ENCODE measurements at places on chromosomes 13 and 19. TPM values are rescaled to one million over a fixed set of nuclear protein-coding genes. Genes with fewer than 3 reads are reported as not detected.

- DNase-seq, result no peak
Observed at GRCh38 chr13:112446347-112446861, 70.2 kb downstream of the SPACA7 start.

DNA sequence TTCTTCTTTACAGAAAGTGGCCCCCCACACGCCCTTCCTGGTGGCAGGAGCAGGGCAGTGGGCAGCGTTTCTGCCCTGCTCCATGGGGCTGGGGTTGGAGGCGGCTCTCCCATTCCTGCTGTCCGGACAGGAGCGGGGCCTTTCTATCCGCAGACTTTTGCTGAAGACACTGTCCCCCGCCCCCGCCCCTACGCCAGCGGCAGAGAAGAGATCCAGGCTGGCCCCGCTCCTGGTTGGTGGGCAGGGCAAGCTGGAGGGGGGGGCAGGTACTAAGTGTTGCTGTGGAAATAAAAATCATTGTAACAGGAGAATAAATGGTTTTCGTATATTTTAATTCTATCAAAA, 81.7 kb downstream of the ZNF429 start:
- no peak for DNase-seq

DNA sequence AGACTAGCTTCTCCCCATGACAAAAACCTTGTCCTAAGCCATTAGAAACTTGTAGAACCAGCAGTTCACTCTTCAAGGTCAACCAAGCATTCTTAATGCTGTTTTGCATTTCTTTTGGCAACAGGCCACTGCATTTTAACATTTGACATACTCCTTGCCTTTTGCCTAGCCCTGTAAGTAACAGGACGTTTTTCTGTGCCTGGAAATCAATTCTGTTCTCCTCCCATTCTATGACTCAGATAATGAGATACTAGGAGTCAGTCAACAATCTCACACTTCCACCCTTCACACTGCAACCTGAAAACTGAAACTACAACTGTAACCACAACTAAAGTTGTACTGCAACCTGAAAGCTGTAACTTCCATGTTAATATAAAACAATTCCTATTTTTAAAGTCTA, 268.7 kb downstream of the MZT1 start:
- DNase-seq, result no peak

- peak; percentile 68 for DNase-seq
Observed at GRCh38 chr19:42140125-42140754, 8.0 kb upstream of the POU2F2 start.

DNA sequence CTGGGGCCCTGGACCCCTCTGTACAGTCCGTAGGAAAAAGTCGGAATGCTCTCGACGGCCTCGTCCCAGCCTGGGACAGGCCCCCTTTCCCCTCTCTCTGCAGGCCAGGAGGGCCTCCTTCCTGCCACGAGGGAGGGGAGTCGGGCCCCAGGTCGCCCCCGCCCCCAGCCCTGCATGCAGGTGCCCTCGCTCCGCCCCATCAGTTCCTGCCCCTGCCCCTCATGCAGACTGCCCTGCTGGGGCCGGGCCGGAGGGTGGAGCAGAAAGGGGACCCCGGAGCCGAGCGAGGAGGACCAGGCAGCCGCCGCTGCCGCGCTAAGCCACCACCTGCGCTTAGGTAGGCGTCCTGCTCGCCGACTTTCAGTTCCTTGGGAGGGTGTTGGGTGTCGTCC, 7.3 kb downstream of the LYL1 start:
- no peak for DNase-seq

DNA sequence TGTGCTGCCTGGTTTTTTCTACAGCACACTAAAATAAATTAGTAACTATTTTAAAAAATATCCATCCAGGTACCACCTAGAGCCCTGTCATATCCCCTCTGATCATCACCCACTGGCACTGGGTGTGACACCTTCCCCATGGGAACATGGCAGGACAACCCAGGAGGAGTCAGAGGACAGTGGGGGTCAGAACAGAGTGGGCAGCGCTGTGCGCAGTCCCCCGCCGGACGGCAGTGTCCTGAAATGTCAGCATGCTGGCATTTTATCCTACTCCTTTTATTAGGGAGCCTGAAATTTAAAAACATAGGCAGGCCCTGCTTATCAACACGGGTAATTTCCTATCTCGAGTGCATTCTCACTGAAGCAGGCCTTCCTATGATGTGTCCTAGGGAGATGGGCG, 42.1 kb upstream of the GAS6 start:
- no peak for DNase-seq

DNA sequence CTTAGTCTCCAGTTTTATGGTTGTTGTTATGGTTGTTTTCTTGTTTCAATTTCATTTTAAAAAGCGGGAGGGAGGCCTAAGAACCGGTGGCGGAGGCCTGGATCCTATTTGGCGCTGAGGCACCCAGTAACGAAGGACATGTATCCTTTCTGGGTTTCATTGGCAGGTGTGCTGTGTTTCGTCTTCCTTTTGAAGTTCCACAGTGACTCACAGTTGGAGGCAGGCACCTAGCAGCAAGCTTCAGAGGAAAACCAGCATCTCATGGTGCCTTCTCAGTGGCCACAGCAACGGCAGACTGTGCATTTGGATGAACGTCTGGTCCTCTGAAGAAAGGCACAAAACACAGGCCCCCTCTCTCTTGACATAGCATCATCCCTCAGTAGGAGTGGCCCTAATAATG, 697.2 kb downstream of the EFNB2 start:
- no peak for DNase-seq

DNA sequence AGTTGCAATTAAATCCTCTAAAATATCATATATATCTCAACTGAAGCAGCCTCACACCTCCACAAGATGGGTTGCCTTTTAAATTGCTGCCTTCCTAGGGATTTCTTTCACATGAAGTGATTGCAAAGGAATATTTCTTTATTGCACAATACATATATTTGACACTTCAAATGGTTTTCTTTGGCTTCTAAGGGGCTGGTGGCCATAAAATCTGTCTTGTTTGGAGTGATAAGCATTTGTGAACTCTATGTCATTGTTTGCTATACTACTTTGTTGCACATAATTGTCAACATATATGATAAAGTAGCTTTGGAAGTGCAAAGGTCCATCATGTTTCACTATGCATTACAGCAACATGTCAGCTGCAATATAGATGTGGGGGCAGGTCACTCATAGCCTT, 2380.9 kb downstream of the PCDH9 start:
- no peak for DNase-seq

DNA sequence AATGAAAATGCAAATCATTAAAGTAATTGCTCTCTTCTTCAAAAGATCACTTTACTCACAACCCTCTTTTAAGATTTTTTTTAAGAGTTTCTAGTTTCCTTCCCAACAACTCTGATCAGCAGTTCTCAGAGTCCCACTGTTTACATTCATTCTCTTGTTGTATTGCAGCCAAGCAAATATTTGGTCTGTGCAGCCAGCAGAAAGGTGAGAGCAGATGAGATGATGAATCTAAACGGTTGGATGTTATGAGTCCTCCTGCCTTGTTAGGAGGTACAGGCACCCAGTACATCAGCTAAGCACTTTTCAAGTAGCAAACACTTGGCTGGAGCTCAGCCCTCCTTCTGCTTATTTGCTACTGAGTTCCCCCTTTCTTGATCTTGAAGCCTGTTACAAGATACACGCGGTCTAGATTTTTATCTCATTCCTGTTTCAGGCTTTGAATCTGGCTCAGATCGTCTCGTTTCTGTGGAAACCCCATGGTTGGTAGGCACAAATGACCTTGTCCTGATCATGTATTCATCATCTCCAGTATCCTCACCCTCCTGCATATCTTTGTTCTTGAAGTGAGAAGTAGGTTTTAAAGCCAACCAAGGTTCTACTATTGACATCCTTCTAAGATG, 300.7 kb downstream of the DCT start:
- DNase-seq, result no peak

- DNase-seq, result no peak
Observed at GRCh38 chr19:46787040-46787330, 1.4 kb downstream of the SLC1A5 start.

- DNase-seq, result no peak
Observed at GRCh38 chr19:1109697-1110671, 6.2 kb downstream of the GPX4 start.

- DNase-seq, result no peak
Observed at GRCh38 chr13:103694033-103694432, 627.8 kb upstream of the SLC10A2 start.

GRCh38 chr19:2064395-2064787, 13.3 kb upstream of the MKNK2 start:
- DNase-seq, result no peak

DNA sequence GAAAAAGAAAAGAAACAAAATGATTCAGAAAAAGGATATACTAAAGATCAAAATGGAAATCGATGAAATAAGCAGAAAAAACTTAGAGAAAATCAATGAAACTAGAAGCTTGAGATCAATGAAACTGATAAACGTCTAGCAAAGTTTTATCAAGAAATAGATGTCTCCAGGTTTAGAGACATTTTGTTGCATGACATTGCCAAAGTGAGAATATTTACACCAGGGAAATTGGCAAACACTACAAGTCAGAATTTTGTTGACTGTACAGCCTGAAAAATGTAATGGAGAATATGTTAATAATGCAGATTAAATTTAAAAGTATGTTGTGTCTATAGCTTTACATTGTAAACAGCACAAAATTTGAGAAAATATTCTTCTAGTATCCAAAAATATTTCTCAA, 5.3 kb upstream of the ZNF599 start:
- no peak for DNase-seq

DNA sequence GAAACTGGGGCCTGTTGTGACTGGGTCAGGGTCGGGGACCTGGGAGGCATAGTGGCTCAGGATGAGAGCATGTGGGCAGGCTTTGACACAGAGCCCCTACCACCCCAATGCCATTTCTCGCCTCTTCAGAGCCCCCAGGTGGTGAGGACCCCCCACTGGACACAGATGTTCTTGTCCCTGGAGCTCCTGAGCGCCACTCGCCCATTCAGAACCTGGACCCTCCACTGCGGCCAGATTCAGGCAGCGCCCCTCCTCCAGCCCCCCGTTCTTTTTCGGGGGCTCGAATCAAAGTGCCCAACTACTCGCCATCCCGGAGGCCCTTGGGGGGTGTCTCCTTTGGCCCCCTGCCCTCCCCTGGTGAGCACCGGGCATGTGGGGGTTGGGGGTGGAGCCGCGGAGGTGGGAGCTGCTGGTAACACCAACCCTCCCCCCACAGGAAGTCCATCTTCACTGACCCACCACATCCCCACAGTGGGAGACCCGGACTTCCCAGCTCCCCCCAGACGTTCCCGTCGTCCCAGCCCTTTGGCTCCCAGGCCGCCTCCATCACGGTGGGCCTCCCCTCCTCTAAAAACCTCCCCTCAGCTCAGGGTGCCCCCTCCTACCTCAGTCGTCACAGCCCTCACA, 10.4 kb downstream of the IGFLR1 start:
- no peak for DNase-seq

- no peak for DNase-seq
Observed at GRCh38 chr19:45187421-45188100, 9.0 kb downstream of the BLOC1S3 start.

- no peak for DNase-seq
Observed at GRCh38 chr13:91162589-91162988, 184.9 kb upstream of the MIR17HG start.

DNA sequence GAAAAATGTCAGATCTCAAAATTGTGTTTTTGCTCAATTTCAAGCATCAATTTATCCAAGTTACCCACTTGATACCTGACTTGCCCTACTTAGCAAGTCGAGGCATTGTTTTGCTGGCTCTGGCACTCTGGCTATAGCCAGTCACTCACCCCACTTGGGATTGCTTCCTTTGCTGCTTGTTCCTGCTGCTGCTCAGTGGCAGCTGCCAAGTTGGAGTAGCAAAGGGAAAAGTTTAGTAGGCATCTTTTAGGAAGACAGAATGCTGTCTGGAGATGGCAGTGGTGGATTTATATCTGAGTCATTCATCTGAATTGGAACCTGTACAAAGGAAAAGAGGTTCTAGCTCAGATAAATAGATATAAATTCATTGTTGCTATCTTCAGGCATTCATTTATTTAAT, 41.2 kb downstream of the PCCA start:
- DNase-seq, result peak; percentile 73

DNA sequence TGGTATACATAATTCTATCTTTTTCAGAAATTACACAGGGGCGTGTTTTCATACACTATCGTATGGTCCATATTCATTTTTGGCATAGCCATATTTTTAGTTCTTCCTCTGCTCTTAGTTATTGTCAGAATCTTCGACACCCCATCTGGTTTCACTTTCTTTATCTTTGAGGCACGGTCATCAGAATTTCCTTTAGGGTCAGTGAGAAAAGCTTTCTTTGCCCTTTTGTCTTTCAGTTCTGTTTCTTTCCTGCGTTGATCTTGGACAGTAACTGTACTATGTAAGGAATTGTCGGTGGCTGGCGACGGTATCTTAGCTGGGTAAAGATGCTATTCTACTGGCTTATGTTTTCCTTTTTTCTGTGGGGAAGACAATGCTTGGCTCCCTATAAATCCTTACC, 10.6 kb upstream of the KIR2DL4 start:
- no peak for DNase-seq

DNA sequence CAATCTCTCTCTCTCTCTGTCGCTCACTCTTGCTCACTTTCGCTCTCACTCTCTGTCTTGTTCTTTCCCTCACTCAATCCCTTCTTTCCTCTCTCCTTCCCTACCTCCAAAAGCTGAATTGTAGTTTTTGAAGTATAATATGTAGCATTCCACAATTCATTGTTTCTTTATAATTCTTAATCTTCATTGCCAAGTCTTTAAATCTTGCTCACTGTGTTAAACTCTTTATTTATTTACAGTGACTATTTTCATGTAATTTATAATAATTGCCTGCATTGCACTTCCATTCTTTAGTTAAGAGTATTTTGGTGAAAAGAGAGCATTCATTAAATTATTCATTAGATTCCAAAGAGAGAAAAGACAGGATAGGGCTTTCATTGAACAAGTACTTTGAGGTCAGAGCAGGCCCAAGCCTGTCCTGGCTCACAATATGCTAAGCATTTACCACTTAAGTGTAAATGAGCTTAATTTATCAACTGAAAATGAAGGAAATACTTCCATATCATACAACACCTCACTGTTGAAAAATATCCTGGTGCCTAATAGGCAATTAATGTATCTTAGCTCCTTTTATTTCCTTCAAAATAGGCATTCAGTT, 257.4 kb upstream of the SLITRK1 start:
- no peak for DNase-seq

- DNase-seq, result peak; percentile 28
Observed at GRCh38 chr19:39110263-39110967, 15.2 kb upstream of the PAK4 start.

DNA sequence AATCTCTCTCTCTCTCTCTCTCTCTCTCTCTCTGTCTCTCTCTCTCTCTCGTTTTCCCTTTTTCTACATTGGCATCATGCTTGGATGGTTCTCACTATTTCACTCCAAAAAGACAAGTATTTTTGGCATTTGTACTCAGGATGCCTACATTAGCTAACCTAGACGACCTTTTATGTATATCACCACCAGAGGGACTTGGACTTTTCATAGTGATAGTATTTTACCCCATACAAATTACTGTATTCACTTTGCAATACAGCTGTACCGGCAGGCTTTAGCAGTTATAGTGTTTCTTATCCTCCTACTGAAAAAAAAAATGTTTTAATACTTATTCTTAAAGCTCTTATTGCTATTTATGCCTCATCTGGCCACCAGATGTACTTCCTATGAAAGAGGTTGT, 687.2 kb upstream of the KLHL1 start:
- DNase-seq, result no peak

The TMEM255B gene
- 85.0 TPM for total RNA-seq

The SELENOV gene
- not detected for total RNA-seq

The LGALS4 gene
- total RNA-seq, result not detected

The REEP6 gene
- 1.5 TPM for total RNA-seq

The RBM26 gene
- total RNA-seq, result 43.7 TPM

The KLK7 gene
- not detected for total RNA-seq

The LIM2 gene
- not detected for total RNA-seq

The KL gene
- total RNA-seq, result 0.12 TPM

The ZNF431 gene
- total RNA-seq, result 10.7 TPM

The CGB5 gene
- total RNA-seq, result not detected

The GRK1 gene
- not detected for total RNA-seq

The RXFP2 gene
- total RNA-seq, result not detected

The CTXN1 gene
- total RNA-seq, result 31.1 TPM

The COL5A3 gene
- total RNA-seq, result not detected
